Posterior vena cava (tissue), 2 donors: ENCODE measurements at places on chromosomes 5 and 9.

DNA sequence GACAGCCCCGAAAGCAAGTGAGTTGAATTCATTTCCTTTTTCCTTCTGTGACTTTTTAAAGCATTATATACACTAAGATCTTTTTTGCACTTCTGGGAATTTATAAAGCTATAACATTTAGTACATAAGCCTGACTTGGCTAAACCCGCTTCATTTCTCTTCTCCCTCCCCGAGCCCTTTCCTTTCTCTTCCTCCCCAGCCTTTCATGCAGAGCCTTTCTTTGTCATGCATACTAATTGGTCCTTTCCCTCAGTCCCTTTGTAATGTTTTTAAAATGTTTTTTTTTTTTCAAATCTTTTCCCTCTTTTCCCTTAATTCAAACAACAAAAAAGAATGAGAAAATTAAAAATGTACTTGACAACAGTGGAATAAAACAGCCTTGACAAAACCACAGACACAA, 246.4 kb downstream of the PSAT1 start:
- no peak for DNase-seq

DNA sequence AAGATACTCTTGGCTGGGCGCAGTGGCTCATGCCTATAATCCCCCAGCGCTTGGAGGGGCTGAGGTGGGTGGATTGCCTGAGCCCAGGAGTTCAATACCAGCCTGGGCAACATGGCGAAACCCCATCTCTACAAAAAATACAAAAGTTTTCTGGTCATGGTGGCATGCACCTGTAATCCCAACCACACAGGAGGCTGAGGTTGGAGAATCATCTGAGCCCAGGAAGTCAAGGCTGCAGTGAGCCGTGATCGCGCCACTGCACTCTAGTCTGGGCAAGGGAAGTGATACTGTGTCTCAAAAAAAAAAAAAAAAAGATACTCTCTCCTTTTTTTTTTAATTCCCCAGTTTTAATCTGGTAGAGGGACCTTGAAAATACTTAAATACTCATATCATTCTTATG, 15.0 kb downstream of the ANKRD33B start:
- DNase-seq, result no peak

DNA sequence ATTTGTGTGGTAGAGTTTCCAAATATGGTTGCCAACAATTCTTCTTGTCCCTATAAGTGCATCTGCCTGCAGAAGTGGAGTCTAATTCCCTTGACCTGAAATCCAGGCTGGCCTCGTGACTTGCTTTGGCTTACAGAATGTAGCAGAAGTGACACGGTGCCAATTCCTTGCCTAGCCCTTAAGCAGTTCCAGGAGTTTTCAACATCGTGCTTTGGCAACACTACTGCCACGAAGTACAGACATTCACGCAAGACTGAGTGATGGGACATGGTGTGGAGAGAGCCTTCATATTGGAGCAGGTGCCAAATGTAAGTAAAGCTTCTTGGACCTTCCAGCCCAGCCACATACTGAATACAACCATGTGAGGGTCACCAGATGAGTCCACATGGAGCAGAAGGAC, 92.9 kb upstream of the NEK6 start:
- DNase-seq, result no peak

DNA sequence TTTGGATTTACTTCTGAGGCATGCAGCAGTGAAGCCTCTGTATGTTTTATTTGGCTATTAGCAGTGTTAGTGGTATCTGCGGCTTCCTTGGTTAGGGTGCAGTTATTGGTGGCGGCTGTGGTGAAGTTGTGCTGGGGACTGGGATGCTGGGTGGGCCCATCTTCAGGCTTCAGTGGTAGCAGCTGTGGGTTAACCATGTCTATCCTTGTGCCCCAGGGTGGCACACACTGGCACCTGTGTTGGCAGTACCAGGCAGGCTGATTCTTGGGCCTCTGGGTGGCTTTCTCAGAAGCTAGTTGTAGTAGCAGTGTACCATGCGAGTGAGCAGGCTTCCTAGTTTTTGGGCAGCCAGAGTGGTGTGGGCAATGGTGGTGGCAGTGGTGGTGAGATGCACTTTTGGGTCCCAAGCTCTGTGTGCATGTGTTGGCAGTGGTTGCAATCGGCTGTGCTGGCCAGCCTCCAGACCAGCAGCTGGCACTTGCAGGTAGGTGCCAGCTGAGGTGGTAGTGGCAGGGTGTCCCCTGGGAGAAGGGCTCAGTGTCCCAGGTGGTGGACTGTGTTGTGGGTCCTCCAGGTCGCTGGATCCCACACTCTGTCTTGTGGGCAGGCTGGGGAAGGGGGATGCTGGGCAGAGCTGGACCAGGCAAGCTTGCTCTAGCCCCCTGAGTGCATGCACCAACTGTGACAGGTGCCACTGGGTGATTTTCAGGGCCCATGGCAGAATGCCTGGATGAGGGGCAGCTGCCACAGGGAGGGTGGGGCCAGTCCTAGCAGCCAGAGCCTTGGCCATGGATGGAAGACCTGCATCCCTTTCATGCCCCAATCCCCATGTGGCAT, 13.6 kb downstream of the AHRR start:
- DNase-seq, result no peak

DNA sequence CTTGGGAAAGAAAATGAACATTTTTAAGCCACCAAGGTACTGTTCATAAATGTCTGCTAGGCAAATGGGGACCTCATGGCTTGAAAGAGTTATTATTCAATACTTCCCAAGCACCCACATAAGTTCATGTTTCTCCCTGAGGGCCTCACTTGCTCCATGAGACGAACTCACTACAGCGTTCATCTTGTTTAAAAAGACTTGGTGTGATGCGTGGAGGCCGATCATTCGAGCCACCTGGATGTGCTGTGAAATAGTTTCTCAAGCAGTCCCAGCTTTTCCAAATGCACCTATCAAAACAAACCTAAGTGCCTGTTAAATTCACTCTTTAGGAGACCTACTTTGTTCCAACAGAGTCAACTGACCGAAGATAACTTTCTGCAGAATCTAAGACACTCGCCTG, 103.2 kb downstream of the LHFPL2 start:
- no peak for DNase-seq
